Neuronal stem cell (in vitro differentiated cells): ENCODE measurements at places on chromosomes 5 and 9.

DNA sequence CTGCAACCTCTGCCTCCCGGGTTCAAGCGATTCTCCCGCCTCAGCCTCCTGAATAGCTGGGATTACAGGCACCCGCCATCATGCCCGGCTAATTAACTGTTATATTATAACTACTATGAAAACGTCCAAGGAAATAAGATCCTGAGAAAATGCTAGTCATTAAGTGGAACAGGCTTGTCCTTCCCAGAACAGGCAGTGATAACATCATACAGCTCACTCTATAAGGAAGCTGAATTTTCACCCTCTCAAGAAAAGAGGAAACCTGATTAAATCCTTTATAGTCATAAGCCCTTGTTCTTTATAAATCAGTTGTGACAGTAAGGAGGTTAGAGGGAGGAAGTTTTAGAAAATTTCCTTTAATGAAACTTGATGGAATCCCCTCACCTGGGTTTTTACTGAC lies 163.9 kb upstream of the CLINT1 start:
- DNase-seq = no peak

DNA sequence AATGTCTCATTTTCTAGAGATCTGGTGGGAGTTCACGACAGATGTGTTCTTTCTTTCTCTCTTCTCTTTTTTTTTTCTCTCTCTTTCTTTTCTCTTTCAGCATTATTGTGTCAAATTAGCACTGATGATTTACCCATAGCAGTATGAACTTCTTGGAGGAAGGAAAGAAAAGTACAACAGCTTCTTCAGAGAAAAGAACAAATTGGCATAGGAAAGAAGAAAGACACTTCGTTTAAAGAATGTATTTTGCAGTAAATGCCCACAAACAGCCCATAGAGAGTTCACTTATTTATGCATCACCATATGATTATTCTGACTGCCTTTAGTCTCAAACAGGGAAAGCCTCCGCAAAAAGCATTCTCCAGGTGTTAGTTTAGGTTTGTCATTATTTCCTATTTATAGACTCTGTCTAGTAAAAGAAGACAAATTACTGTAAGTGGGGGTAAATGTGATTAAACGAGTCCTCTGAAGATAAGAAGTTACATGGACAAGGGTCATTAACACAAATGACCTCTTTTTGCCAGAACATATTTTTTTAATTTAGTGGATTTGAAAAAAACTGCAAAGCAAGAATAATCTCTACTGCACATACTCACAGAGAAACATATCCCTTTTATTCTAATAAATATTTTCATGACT lies 68.0 kb downstream of the POU5F2 start:
- DNase-seq = no peak

GRCh38 chr5:176714067-176714466 lies 66.8 kb downstream of the TSPAN17 start:
- no peak for DNase-seq

GRCh38 chr5:133952729-133953567 lies 15.5 kb downstream of the C5orf15 start:
- no peak for DNase-seq

- no peak for DNase-seq
Observed at GRCh38 chr9:4704129-4704528, 24.8 kb downstream of the CDC37L1 start.

- peak; percentile 9 for DNase-seq
Observed at GRCh38 chr9:109880276-109881169, 100.5 kb downstream of the PALM2AKAP2 start.

DNA sequence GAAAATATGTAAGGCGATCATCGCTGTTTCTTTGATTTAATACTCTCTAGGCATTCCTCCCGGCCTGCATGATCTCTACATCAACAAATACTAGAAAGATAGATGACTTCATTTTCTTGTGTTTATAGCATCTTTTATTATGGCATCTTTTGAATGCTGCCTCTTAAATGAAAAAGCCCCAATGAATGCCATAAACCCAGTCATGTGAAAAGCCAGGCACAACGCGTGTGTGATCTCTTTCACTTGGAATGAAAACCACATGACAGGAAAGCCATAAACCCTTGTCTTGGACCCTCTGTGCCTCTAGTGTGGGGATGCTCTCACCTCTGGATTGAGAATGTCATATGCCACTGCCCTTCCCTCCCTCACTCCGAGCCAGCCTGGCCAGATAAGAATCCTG lies 476.2 kb downstream of the SEMA5A start:
- no peak for DNase-seq

- no peak for DNase-seq
Observed at GRCh38 chr9:78032730-78033457, 1.3 kb upstream of the GNAQ start.

DNA sequence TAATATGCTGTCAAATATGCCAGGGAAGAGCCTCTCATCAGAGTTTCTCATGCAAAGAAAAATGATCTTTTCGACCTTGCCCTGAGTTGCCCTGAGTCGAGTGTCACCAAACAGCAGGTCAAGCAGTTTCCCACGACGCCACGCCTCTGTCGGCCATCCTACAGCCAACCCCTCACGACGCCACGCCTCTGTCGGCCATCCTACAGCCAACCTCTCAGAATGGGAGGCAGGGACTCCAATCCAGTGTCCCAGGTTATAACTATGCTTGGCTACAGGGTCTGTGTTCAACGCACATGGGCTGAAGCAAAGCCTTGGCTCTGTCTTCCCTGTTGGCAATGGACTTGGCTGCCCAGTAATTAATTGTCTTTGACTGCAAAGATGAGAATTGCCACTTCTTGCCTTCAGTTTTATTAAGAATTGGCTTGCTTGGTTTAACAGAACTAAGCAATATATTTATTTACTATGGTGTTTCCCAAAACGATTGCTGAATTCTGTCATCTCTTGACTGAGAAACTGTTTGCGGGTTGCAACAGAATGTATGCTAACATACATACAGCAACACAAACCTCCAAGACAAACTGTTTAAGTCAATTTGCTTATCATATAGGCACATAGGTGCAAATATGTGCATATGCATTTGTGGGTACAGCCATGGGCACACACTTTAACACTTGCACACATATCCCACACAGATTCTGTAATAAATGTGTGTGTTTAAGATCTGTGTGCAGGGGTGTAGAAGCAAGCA lies 352.9 kb downstream of the GLIS3 start:
- no peak for DNase-seq

DNA sequence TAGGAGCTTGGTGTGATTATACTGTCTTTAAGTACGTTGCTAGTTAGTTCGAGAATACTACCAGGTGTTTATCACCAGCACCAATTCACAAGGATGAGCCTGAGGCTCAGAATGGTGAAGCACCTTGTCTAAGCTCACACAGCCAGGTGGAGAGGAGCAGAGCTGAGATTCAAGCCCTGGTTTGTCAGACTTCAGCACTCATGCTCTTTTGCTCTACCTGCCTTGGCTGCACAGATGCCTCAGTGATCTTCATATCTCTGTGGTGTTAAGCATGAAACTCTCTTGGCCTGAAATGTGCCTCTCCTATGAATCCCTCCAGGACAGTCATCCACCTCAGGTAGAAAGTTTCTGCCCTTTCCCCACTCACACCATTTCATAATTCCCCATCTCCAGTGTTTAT lies 12.2 kb downstream of the CAMK4 start:
- no peak for DNase-seq

DNA sequence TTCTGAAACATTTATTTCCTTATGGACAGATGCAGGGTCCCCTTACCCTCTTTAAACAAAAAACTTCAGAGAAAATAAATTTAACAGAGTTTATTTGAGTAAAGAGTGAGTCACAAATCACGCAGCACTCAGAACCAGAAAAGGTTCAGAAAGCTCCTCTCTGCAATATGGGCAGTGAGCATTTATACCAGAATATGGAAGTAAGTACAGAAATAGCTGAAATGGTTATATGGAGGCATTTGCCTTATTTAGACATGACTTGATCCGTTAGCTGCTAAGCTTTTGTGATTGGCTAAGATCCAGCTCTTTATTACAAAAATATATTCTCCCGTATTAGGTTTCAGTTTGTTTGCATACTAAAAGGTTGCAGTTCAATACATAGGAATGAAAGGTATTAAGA lies 1554.1 kb downstream of the EFNA5 start:
- DNase-seq = no peak

- no peak for DNase-seq
Observed at GRCh38 chr5:24272741-24273140, 372.0 kb downstream of the CDH10 start.

DNA sequence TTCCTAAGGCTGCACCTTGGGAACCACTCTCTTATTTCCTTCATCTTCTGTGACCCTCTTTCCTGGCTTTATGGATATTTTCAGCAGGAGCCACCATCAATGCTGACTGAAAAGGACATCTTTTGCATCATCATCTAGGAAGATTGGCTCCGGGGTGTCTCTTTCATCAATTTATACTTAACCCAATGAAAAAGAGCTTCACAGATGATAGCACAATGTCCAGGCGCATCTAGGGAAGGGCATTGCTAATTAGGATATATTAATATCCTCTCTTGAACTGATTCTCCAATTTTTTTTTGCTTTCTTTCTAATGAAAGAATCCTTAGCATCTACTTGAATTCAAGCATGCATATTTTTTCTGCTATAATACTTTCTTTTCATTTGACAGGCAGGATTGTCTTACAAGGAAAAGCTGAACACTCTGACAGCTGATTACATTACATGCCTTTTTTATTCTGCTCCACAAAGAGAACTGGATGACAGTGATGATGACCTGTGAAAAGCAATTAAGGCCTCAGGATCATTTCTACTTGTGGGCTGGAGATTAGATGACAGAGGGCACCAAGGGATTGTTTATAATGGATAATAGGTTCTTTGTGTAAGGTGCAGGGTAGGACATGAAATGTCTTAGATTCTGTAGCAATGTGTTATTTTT lies 60.2 kb downstream of the PCSK1 start:
- DNase-seq = no peak

GRCh38 chr5:102902647-102903046 lies 147.5 kb downstream of the PAM start:
- no peak for DNase-seq

DNA sequence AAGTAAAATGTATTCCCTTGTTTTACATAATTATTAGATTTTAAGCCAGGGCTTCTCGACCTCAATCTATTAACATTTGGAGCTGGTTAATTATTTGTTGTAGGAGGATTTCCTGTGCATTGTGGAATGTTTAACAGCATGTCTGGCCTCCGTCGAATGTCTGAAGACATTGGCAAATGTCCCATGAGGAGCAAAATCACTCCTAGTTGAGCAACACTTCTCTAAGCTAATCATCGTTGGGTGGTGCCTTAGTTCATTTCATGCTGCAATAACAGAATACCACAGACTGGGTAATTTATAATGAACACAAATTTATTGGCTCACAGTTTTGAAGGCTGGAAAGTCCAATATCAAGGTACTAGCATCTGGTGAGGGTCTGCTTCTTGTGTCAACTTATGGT lies 13.4 kb upstream of the VPS13A start:
- no peak for DNase-seq

DNA sequence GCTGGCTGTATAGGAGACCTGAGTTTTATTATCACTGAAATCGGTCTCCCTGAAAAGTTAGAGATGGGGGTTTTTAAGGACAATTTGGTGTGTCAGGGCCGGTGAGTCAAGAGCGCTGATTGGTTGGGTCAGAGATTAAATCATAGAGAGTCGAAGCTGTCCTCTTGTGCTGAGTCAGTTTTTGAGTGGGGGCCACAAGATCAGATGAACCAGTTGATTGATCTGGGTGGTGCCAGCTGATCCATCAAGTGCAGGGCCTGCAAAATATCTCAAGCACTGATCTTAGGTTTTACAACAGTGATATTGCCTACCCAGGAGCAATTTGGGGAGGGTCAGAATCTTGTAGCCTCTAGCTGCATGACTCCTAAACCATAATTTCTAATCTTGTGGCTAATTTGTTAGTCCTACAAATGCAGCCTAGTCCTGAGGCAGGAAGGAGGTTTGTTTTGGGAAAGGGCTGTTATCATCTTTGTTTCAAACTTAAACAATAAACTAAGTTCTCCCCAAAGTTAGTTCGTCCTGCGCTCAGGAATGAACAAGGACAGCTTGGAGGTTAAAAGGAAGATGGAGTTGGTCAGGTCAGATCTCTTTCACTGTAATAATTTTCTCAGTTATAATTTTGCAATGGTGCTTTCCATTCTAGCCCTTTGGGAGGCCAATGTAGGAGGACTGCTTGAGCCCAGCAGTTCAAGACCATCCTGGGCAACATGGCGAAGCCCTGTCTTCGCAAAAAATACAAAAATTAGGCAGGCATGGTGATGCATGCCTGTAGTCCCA lies 31.6 kb upstream of the RFK start:
- no peak for DNase-seq

DNA sequence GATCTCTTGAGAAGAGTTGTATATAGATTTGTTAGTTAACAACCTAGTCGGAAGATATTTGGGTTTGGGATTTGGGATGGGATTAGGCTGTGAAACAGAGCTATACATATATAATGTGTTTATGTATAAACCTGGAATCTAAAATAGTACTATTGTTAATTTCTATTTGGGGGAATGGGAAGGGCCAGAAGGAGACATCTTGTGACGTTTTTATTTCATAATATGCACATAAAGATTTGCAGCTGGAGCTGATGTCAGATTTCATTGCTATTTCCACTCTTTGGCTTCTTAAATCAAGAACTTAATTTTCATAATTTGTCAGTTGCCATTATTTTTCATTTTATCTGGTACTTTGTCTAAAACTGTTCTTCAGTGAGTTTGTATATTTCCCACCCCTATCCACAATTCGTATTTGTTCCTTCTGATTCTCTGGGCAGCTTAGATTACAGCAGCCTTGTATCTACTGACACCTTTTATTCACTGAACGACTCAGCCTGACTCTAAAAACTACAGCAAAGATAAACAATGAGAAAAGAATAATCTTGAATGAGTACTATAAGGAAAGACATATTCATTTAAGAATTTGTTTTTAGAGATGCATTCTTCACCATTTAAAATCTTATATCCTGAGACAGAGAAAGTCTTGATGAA lies 86.9 kb downstream of the YTHDC2 start:
- no peak for DNase-seq
